ENCODE measurements at places on chromosomes 16 and 17.

DNA sequence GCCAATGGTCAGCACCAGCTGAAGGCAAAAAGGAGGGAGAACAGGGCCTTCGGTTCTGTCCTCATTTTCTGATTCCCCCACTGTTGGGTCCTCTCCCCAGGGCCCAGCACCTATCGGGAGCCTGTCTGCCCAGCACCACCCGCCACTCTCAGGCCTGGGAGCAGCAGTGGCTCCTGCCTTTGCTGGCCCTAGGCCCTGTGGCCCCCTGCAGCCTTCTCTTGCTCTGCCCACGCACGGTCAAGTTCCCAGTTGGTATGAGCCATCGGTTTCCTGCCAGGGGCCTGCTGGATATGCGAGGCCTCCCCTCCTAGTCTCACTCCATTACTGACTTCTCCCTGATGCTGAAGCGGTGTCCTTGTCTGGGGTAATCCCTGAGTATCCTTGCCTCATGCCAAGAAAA lies 37.5 kb downstream of the HSBP1 start:
- no peak for DNase-seq
- H3K4me3 ChIP-seq, result no peak overlapping the region
- H3K27ac ChIP-seq, result no peak overlapping the region
- no peaks in the 10 kb centered on the region for H3K36me3 ChIP-seq
- H3K4me1 ChIP-seq, result peaks cover 42% of the 10 kb centered on the region

GRCh38 chr16:1101133-1101532 lies 5.1 kb upstream of the C1QTNF8 start:
- H3K27ac ChIP-seq, result no peak overlapping the region
- peaks cover 9% of the 10 kb centered on the region for H3K4me1 ChIP-seq
- DNase-seq, result no peak
- no peaks in the 10 kb centered on the region for H3K27me3 ChIP-seq

DNA sequence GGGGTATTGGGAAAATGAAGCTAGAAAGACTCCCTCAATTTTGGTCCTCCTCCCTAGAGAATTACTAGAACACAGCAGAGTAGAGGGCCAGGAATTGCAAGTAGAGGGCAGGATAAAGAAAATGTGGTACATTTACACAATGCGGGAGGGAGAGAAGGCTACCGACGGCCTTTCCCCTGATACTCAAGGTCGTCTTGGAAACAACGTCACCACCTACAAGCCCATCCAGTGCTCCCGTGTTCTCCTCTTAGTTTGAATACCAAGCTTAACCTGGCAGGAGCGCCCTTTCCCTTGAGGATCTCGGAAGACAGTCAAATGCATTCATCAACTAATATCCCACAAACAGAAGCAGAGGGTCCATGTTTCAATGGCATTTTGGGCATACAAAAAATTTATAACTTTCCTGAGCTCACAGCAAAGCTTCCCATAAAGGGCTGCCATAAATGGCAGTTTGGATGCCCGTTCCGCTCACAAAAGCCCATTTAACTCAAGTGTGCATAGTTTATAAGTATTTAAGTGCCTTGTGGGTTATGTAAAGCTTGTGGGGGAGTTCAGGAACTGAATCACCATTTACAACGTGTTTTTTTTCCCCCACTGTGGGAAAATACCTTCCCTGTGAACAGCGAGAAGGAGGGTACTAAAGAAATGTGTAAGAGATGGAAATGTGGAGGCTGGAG lies 414.6 kb downstream of the SLC39A11 start:
- no peaks in the 10 kb centered on the region for H3K27me3 ChIP-seq
- no peak overlapping the region for H3K4me3 ChIP-seq
- DNase-seq, result no peak
- no peaks in the 10 kb centered on the region for H3K36me3 ChIP-seq
- no peaks in the 10 kb centered on the region for H3K4me1 ChIP-seq

- no peak overlapping the region for H3K27ac ChIP-seq
- H3K27me3 ChIP-seq, result no peaks in the 10 kb centered on the region
- H3K36me3 ChIP-seq, result no peaks in the 10 kb centered on the region
- no peaks in the 10 kb centered on the region for H3K4me1 ChIP-seq
- no peak overlapping the region for H3K4me3 ChIP-seq
These were observed 101.6 kb upstream of the KIF2B start for GRCh38 chr17:53721101-53721500.

DNA sequence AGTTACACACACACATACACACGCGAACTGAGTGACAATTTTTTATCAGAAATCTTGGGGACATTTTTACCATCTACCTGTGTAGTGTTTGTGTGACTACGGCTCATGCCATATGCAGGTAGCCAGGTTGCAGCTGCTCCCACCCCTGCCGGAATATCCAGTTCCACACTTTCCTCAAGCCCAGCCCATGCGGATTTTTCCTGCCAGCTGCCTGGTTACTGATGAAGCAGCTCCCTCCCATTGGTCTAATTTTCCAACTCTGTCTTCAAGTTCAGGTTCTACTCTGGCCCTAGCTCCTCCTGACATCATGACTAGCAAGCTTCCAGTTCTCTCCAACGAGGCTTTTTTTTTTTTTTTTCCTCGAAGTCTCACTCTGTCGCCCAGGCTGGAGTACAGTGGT lies 4.8 kb downstream of the GSG1L2 start:
- H3K4me3 ChIP-seq, result no peak overlapping the region
- H3K27me3 ChIP-seq, result no peaks in the 10 kb centered on the region
- H3K36me3 ChIP-seq, result no peaks in the 10 kb centered on the region
- DNase-seq, result no peak
- no peaks in the 10 kb centered on the region for H3K4me1 ChIP-seq

DNA sequence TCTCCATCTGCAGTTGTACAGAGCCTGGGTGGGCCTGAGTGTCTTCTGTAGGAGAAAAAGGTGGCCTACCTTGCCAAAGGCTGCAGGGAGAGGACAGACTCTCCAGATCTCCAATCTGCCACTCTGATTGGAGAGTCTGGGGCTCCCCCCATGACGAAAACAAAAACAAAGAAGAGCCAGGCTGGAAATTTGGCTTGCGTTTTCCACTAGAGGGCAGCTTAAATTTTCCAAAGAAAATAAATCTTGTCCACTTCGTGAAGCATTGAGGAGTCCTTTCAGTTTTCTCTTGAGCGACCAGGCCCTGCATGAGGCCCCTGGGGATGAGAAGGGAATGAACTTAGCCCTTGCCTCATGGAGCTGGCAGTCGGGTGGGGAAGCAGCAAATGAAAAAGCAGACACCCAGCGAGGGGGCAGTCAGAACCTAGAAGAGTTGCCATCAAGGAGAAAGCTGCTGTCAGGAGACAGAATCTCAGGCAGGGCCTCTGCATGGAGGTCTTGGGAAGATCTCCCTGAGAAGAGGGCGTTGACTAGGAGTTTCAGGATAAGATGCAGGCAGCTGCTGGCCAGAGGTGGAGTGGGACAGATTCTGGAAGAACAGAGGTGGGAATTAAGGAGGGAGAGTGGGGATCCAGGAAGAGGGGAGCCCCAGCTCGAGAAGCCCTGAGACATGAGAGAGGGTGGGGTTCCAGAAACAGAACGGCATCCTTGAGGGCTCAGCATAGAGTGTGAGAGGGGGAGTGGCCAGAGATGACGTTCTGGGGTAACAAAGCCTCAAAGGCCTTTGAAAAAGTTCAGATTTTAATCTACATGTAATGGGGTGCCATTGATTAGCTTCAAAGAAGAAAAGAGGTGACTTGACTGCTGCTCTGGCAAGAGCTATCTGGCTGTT lies 8.4 kb upstream of the SHCBP1 start:
- no peaks in the 10 kb centered on the region for H3K4me1 ChIP-seq
- DNase-seq, result no peak
- H3K4me3 ChIP-seq, result no peak overlapping the region
- H3K27me3 ChIP-seq, result no peaks in the 10 kb centered on the region
- H3K27ac ChIP-seq, result no peak overlapping the region

GRCh38 chr17:17780922-17781590 lies 55.7 kb downstream of the SREBF1 start:
- H3K27ac ChIP-seq, result no peak overlapping the region
- no peak for DNase-seq
- peaks cover 37% of the 10 kb centered on the region for H3K4me1 ChIP-seq
- H3K27me3 ChIP-seq, result peaks cover 6% of the 10 kb centered on the region
- H3K4me3 ChIP-seq, result no peak overlapping the region
